DMS79 (cell line): ENCODE measurements at places on chromosomes 7 and 10.

DNA sequence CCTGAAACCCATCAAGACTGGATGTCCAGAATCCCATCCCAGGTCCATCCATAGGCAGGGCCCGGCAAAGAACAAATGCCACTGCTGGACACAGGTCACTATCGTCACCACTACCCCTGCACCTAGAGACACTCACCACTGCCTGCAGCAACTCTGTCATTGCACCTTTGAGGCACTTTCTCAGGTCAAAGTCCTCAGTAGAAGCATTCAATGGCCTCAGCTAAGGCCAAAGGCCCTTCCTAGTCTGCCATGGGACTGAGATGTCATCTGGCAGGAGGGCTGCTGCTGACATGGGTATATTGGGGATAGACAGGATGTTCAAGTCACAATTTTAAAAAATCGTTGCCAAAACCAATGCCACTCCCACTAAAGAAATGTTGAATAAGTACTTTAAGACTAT lies 58.7 kb downstream of the GPAM start:
- DNase-seq, result no peak

DNA sequence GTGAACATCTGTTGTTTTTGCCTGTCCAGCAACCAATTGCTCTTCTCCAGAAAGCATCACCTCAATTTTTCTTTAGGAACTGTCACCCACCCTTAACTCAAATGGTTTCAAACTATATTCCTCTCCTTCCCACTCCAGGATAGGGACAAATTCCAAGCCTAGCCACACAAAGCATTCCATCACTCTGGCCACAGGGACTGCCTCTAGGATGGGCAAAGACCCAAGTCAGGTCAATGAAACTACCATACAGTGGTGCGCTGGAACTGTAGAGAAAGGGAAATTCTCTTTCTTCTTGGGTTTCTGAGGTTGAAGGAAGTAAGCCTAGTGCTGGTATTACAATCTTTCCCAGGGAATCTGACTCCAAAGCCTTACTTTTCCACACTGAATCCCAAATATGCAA lies 3.6 kb downstream of the MICU1 start:
- DNase-seq, result no peak

- no peak for DNase-seq
These were observed 68.4 kb upstream of the TMEM229A start for GRCh38 chr7:124101173-124101768.

DNA sequence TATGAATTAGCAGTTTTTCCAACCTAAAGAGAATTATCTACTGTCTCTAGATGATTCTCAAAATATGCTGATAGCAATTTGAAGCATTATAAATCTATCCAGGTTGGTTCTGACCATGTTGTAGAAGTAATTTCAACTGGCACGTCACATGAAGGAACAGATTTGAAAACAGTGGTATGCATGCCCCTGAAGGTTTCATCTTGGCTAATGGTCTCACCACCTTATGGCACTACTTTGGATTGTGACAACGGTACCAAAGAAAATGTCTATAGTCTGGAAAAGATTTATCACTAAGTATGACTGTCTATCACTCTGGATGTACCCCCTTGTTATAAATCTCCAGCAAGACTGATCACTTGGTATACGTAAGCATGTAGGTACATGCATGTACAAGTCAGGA lies 723.1 kb upstream of the GALNT17 start:
- no peak for DNase-seq

DNA sequence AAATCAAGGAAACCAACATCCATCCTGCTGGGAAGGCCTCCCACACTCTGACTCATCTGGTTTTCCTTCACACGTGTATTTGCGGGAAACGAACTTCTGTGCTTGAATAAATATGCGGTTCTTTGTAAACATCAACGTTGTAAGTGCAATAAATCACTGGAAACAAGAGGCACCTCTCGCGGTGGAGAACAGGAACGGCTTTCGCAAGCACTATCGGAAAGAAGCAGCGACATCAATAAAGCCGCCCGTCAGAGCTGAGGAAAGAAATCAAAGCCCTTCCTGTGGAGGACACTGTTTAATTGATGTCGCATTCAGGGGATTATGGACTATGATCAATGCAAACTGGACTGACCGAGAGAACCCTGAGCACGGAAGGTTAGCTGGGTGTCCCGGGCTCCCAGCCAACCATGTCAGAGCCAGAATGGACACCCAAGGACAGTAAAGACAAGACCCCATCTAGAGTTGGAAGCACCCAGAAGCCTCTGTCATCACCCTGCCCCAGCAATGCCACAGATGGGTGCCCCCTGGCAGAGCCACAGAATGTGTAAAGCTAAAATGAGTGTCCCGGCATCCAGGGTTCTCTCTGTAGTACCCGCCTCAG lies 37.6 kb downstream of the OAT start:
- no peak for DNase-seq

DNA sequence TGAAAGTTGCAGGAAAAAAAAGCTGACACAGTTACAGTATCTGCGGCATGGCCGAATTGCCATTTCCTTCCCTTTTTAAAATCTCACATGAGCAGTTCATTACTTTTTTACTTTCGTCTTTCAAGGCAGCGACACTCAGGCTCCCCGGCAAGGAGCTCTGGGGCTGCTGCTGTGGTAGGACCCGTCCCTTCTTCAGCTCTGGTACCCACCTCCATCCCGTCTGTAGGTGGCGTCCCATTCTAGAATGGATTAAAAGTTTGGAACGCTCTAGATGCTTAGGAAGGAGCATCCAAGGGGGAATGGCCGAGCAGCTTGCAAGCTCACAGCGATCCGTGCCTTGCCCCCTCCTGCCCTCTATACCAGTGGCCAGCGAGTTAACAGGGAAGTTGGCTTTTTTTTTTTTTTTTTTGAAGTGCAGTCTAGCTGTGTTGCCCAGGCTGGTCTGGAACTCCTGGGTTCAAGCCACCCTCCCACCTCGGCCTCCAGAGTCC lies 22.8 kb upstream of the TTYH3 start:
- no peak for DNase-seq

DNA sequence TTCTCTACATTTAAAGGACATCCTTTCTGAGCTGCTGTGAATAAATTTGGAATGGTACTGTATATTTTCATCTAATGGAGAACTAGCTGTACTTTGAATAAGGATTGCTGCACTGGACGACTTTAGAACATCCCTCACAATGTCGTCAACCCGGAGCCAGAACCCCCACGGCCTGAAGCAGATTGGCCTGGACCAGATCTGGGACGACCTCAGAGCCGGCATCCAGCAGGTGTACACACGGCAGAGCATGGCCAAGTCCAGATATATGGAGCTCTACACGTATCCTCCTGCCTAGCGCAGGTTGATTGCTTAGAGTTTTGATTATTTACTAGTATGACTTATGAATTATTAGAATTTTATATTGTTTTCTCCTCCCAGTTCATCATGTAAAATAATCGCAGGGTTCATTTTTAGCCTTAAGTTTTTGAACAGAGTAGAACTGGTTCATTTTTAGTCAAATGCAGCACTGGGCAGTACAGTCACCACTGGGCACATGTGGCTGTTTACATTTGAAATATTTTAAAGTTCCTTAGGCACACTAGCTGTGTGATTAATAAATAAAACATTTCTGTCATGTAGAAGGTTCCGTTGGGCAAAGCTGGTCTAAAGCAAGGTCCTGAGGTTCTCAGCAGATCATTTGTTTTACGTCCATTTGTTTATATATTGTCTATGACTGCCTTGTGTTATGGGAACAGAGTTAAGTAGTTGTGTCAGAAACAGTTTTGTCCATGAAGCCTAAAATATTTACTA lies 31.5 kb downstream of the CUL1 start:
- DNase-seq, result no peak

GRCh38 chr7:137441451-137441850 lies 97.9 kb upstream of the PTN start:
- no peak for DNase-seq

DNA sequence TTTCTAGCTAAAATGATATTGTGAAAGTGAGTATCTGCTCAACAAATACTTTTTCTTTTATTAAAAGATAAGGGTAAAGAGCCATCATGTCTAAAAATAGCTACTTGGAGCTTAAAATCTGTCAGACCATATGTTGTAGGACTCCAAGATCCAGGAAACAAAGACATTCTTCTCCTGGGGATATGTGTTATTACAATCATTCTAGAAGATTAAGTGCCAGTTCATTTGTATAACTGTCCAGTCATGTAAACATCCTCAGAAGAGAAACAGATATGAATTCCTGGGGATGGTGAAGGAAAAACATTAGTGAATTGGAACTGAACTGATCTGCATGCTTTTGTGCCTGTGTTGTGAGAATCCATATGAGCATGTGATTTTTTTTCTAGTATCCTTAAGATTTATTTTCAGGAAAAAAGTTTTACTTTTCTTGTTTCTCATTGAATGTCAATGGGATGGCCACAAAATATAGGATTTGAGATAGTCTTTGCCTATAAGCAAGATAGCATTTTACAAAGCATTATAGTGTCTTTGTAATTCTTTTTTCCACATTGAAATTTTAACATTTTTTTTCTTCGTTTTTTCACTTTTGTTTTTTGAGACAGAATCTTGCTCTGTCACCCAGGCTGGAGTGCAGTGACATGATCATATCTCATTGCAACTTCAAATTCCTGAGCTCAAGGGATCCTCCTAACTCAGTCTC lies 14.4 kb upstream of the MTERF1 start:
- no peak for DNase-seq

- DNase-seq, result no peak
These were observed 132.4 kb downstream of the SEPTIN14 start for GRCh38 chr7:55730197-55730596.

DNA sequence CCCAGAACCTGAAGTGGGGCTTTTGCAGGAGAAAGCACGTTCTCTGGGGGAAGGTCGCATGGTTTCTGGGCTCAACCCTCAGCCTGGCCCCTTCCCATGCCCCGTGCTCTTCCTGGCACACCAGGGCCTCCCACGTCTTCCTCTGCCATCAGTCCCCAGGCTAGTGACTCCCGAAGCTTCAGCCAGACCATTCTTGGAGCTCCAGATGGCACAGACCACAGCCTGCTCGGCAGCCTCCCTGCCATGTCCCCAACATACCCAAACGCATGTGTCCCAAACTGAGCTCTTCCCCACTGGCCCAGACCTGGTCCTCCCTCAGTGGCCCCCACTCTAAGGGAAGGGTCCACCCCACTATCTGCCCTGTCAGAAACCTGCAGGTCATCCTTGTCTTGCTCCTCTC lies 47.0 kb downstream of the CLRN3 start:
- DNase-seq, result no peak

DNA sequence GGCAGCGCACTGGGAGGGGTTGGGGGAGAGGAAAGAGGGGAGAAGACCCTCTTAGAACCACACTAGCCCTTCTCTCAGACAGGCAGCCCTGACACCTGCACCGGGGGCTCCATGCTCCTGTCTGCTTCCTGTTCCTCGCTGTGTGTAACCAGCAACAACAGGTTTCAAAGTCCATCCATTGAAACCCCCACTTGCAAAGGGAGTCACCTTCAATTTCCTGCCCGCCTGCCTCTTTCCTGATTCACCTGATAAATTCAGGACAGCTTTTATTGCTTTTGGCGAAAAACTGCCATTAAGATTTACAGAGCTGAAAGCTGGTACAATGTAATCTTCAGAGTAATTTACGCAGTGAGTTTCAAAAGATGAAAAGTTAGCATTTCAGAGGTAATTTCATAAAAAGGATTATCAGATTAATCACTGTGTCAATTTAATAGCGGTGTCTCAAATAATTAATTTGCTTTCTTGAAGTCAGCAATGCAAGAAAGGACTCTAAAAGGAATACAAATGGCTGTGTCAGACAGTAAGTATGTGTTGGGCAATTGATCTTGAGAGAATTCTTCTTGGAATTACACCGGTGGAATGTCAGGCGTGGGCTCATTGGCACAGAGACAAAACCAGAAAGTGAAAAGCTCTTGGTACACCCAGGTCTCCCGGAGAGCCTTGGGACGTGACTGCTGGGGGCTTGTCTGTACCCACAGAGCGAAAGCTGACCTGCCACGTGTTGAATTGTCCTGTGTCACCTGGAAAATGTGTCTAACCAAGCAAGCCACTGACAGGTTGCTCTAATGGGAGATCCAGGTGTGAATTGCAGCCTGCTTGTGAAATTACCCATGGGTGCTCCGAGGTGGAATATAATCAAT lies 60.7 kb downstream of the TMEM209 start:
- DNase-seq, result no peak

DNA sequence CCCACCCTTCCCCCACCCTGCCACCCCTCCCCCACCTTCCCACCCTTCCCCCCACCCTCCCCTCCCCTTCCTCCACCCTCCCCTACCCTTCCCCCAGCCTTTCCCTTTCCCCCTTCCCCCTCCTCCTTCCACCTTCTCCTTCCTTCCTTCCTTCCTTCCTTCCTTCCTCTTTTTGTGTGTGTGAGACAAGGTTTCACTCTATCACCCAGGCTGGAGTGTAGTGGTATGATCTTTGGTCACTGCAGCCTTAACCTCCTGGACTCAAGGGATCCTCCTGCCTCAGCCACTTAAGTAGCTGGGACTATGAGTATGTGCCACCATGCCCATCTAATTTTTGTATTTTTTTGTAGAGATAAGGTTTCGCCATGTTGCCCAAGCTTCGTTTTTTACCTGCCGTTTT lies 35.2 kb downstream of the CYP17A1 start:
- DNase-seq, result no peak

DNA sequence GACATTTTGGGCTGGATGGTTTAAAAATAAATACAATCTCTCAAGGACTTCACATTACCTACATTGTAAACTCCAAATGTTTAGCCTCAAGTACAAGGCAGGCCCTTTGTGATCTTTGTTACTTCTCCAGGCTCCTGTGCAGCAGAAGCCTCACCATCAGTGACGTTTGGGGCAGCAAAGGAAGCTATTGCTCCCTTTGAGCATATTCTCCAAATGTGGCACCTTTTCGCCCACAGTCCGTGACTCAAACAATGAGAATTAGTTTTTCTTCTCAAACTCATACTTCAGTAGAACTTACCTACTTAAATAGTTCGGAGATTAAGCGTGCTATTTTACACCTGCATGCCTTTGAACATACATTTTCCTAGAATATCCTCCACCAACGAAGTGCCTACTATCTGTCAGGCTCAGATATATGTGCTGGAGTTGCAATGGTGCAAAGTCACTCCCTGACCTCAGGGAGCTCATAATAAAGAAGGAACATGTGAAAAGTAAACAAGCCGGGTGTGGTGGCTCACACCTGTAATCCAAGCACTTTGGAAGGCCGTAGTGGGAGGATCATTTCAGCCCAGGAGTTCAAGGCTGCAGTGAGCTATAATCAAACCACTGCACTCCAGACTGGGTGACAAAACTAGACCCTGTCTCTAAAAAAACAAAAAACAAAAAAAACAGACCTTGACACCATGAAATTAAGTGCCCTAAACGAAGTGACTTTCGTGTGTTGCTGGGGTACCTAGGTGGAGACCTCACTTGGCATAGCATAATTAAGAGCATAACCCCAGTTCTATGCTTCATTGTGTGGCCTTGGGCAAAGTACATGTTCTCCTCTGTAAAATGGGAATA lies 1.2 kb upstream of the ABCF2 start:
- DNase-seq, result no peak
